Pulmonary artery endothelial cell (primary cell): ENCODE measurements at places on chromosomes 4 and X.

DNA sequence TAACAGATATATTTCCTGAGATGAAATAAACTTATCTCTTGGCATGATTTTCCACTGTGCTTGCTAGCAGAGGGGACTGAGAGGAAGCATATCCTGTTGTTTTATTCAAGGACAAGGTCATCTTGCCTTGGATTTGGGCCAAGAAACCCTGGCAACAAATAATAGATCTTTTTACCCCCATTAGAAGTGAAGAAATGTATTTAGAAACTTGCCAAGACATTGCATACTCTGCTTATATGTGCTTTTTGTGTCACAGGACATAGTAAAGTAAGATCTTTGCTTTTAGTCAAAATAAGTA is 170.2 kb downstream of the RAPGEF2 start:
- peak; percentile 45 for DNase-seq

DNA sequence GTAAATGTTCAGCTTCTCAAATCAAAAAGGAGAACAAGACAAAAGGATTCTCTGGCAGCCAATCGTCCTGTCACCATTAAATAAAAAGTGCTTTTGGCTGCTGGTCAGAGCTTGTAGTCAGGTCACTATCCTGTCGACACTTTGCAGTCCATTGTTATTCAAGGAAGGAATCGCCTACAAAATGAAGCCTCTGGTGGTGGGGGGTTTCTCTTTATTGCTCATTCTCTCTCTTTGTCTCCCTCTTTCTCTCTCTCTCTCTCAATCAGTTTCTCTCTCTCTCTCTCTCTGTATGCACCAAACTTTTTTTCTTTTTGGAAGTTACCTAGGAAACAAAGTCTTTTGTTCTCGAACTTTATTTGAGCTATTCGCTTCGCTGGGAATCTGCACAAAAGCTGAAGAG is 17.6 kb upstream of the SCML1 start:
- no peak for DNase-seq

DNA sequence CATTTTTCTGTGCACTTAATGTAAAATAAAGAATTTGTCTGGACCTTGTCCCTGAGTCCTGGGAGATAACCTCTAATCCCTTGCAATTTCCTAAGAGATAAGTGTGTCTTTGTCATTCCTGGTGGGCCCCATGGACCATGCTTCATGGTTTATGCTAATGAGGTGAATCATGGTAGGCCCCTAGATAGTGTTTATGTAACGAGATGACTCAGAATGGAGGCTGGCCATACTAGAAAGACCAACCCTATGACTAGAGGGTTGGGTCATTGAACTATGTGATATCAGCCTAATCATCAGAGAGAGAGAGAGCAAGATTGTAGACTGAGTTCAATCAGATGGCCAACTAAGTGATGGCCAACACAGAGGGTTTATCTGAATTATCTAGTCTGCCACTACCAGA is 64.2 kb upstream of the NHSL2 start:
- DNase-seq = no peak

DNA sequence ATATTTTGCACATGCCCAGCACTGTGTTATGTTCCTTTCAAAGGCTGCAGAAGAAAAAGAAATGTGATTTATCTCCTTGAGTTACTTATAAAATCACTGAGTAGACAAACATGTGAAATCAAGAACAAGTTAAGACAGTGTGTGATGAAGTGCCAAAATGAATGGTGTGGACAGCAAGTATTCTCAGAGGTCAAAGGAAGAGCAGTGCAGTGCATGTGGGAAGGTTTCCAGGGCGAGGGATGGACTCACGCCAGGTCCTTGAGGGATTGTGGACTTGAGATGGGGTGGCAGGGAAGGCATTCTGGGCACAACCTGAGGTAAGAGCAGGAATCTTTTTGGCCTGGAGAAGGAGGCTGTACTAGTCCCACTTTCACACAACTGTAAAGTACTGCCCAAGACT is 115.5 kb downstream of the FNIP2 start:
- DNase-seq = no peak

DNA sequence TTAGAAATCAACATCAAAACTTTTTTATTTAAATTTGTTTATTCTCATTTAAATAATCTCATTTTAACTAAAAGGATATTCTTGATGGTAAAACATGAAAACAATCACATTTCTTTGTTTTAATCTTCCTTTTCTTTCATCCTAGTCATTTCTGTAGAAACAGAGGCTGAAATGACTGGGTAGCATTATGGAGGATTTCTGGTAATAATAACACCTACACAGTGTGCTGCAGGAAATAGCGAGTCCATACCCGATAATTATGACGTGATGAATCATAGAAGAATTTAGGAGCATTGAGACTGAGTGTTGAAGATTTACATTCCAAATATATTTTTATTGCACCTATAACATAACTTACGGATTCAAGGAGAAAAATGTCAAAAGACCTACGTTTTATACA is 31.4 kb upstream of the BBS12 start:
- DNase-seq = no peak

- DNase-seq = no peak
Measured at GRCh38 chrX:103250977-103251376, 4.0 kb downstream of the TCEAL8 start.

DNA sequence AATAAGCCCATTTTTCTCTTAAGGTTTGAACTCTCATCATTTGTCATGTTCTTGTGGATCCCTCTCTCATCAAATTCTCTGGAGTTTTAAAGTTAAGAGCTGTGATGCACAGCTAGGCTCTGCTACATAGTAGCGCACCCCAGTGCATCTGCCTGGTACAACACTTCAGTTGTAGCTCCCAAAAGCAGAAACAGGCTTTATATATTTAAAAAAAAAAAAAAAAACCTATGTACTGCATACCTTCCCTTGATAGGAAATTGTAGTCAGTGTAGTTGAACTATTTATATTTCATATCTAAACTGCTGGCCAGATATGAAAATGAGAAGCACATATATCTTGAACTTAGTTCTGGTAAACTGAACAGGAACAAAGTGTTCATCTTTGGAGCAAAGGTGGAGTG is 131.4 kb downstream of the KLHL13 start:
- DNase-seq = no peak

DNA sequence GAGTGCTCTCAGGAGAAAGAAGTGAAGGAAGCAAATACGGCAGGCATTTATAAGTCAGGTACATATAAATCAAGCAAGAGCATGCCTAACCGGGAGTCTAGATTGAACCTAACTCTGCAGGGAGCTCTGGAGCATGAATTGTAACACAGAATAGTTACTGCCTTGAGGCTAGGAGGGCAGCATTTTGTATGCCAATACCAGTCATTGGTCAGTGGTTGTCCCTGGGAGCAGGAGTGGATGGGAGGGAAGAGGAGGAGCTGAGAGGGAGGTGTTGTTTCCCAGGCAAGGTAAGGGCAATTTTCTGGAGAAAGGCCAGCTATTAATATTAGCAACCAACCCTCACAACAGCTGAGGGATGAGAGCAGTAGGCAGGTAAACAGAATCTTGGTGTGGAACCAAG is 224.7 kb upstream of the DCAF8L1 start:
- no peak for DNase-seq

DNA sequence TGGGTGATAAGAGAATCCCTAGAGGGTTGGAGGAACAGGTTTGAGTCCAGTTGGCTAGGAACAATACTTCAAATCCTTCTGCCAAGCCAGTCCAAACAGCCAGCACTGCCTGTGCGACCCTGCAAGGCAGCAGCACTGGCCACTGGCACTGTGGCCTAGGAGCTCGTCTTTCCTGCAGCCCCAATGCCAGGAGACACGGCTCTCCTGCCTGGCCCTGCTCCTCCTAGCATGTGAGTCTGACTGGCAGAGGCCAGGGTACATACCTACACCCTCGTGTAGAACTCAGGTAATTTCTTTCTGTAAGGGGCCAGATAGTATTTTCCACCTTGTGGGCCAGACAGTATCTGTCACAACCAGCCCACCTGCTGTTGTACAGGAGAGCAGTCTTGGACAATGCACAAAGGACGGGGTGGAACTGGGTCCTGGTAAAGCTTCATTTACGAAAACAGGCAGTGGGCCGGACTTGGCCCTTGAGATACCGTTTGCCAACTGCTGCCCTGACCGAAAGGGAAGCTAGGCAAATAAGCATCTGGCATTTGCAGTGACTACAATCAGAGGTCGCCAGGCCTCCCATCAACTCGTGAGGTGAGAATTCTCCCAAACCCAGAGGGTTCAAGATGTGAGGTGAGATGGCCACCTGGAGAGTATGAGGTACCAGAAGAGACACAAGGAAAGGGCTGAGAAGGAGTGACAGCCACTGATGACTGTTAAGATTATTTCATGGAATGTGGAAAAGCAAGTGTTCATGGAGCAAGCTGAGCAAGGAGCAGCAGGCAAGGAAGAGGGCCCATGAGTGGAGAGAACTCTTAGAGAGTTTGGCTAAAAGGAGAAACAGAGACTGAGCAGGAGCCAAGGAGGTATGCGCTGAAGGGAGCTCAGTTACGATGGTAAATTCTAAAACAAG is 29.8 kb upstream of the IRAK1 start:
- DNase-seq = no peak

GRCh38 chr4:38857354-38858096 is 908 bp upstream of the TLR6 start:
- peak; percentile 53 for DNase-seq

DNA sequence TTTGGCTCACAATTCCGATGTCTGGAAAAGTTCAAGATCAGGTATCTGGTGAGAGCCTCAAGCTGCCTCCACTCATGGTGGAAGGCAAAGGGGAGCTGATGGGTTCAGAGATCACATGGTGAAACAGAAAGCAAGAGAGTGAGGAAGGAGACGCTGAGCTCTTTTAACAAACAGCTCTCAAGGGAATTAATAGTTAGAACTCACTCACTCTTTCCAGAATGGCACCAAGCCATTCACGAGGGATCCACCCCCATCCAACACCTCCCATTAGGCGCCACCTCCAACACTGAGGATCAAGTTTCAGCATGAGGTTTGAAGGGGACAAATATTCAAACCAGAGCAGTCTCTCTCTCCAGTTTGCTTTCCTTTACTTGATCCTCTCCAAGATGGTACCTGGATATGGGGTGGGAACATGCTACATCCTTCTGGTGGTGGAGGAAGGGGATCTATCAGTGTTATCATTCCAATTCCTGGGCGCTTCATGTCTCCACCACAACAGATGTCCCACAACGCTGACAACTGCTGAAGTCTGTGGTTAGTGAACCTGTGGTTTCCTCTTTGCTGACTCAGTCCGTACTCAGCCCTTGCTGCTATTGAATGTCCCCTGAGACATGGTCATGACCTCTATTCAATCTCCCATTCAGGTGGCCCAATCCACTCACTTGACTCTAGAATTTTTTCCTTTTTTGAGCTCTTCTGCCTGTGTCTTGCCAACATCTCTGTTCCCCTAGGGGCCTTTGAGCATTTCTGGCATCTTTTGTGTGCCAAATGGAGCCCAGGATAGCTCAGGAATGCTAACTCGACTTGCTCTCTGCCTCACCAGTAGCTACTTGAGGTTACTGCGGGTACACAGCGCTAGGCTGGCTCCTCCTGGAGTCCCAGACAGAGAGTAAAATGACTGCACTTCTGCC is 395.2 kb downstream of the MID1IP1 start:
- no peak for DNase-seq

DNA sequence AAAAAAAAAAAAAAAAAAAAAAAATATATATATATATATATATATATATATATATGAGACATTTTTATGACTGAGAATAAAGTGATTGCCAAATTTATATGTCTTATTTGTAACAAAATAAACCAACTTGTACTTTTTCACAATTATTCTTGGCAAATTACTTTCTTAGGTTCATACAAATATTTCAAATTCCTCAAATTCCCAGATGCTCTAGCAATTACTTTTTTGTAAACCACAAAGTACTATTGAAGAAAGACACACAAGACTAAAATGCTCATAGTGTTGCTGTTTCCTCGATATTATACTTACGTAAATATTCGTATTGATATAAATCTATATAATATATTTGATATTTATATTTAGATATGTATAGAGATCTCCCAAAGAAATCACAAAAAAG is 390.0 kb downstream of the FAT4 start:
- no peak for DNase-seq

DNA sequence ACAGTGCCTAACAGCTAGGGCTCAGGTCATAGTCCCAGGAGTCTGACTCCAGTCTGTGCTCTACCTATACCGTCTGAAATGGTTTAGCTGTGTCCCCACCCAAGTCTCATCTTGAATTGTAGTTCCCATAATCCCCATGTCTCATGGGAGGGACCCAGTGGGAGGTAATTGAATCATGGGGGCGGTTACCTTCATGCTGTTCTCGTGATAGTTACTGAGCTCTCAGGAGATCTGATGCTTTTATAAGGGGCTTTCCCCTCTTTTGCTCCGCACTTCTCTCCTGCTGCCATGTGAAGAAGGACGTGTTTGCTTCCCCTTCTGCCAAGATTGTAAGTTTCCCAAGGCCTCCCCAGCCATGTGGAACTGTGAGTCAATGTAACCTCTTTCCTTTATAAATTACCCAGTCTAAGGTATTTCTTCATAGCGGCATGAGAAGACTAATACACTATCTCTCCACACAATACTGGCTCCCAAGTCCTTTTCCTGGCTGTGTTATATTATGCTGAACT is 110.8 kb downstream of the AFAP1 start:
- no peak for DNase-seq

- no peak for DNase-seq
Measured at GRCh38 chr4:153347117-153347516, 2.6 kb downstream of the MND1 start.

DNA sequence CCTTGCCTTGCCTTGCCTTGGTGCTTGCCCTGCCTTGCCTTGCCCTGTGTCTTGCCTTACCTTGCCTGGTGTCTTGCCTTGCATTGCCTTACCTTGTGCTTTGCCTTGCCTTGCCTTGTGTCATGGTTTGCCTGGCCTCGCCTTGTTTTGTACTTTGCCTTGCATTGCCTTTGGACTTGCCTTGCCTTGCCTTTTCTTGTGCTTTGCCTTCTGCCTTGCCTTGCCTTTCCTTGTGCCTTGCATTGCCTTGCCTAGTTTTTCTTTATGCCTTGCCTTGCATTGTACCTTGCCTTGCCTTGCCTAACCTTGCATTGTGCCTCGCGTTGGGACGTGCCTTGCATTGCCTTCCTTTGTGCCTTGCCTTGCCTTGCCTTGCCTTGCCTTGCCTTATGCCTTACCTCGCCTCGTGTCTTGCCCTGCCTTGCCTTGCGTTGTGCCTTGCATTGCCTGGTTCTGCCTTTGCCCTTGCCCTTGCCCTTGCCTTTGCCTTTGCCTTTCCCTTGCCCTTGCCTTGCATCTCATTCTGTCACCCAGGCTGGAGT is 82.8 kb downstream of the TAB3 start:
- DNase-seq = no peak

GRCh38 chr4:119508281-119508680 is 120.3 kb downstream of the PDE5A start:
- DNase-seq = no peak

- no peak for DNase-seq
Measured at GRCh38 chr4:3670521-3671519, 95.4 kb upstream of the ADRA2C start.

DNA sequence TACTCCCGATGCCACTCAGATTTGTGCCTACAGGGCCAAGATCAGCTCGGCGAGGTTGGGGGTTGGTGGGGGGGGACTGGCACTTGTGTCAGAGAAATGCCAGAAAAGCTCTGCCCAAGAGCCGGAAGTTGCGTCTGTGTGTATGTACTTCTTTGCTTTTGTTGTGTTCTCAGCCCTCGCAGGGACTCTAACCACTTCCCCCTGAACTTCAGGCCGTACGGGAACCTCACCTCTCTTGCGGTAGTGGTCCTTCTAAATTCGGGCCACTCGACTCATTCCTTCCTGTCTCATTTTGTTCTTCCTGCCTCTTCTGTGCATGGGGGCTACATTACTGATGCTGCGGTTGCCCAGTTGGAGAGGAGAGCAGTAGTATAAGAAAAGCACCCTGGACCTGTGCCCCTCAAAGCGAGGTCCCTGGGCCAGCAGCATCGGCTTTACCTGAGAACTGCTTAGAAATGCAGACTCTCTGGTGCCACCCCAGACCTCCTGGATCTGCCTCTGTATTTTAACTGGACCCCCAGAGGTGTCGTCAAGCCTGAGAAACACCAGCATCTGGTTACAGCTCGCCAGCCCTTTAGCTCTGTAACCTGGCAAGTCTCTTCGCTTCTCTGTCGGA is 146.3 kb upstream of the RPS6KA3 start:
- no peak for DNase-seq
